ENCODE measurements at places on chromosomes 13 and 19. TPM values are rescaled to one million over a fixed set of nuclear protein-coding genes. Genes with fewer than 3 reads are reported as not detected.

DNA sequence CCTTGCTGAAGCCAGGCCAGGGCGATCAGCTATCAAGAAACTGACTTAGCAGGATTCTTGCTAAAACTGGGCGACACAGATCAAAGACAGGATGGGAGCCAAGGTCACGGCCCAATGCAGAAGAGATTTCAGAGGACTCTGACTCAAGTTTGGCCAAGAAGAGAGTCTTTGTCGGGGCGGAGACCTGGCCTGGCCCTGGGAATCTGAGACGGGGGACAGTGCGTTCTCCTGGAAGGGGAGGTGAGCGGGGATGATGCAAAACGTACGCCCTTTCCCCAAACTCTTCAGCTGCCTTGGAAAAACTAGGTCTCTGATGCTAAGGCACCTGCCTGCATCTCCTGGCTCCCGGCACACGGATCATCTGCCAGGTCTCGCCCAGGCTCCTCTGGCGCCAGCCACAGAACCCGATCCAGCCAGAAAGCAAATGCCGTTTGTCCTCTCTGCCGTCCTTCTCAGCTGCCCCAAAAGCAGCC, 9.8 kb downstream of the MVB12A start:
- no peak overlapping the region for H3K4me3 ChIP-seq
- DNase-seq: no peak
- no peak overlapping the region for H3K27ac ChIP-seq
- H3K36me3 ChIP-seq: no peaks in the 10 kb centered on the region
- no peaks in the 10 kb centered on the region for H3K4me1 ChIP-seq
- H3K27me3 ChIP-seq: no peaks in the 10 kb centered on the region

GRCh38 chr13:32911506-32911905, 104.7 kb upstream of the KL start:
- H3K27ac ChIP-seq: no peak overlapping the region
- peak; percentile 72 for DNase-seq
- no peak overlapping the region for H3K4me3 ChIP-seq
- H3K27me3 ChIP-seq: no peaks in the 10 kb centered on the region
- no peaks in the 10 kb centered on the region for H3K4me1 ChIP-seq
- no peaks in the 10 kb centered on the region for H3K36me3 ChIP-seq

The PEX11G gene
- 3.3 TPM for total RNA-seq

The PLK5 gene
- total RNA-seq: 0.45 TPM

The DPY19L3 gene
- total RNA-seq: 92.7 TPM

DNA sequence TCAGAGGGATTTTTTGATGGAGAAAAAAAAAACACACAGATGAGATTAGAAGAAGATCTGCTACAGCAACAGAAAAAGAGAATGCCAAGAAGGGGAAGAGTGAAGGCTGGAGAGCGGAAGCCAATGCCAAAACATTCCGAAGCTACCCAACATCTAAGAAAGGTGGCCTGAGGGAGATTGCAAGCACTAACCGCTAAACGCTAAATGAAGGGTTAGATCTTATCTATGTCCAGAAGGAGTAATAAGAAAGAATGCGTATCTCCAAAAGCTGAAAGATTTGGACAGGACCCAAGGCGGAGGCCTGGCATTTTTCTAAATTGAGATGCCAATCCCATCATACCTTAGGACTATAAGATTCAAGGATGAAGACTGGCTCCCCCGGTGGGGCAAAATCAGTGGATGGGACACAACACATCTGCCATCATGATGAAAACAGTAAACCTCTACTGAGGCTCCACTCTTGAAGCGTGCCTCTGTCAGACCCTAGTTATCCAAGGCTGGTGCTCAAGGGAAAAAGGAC, 15.6 kb upstream of the HMGB1 start:
- H3K36me3 ChIP-seq: no peaks in the 10 kb centered on the region
- no peak overlapping the region for H3K27ac ChIP-seq
- H3K4me1 ChIP-seq: no peaks in the 10 kb centered on the region
- H3K4me3 ChIP-seq: no peak overlapping the region

The ZNF616 gene
- total RNA-seq: 24.5 TPM

DNA sequence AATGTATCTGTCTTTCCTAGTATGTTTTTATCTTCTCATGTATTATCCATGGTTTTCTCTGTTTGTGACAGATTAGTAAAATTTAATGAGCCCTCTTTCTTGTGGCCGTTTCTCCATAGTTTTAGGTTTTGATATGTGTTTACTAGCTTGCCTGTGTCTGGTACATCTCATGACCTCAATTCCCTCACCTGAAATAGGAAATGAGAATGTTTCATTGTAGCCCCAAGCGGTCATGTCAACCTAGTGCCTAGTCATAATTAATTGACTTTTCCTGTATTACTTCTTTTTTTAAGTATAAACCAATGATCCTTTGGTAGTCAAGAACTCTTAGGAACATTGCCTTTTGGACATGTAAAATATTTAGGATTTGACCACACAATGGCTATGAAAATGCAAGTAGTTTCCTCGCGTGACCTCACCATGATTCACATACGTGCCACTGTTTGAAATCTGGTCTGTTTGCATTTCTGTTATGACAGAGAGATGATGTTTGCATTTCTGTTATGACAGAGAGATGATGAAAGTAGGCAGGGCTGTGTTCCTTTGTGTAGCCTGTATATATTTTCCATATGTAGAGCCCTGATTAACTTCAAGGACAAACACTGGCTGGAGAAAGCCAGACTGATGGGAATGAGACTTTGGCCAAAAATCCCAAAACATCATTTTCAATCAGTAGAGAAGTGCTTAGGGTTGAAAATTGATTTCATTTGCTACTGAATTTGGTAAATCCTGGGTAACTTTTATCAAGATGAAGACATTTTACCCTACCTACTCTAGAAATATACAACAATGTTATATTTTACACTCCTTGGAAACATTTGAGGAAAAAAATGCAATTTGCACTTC, 104.8 kb downstream of the TNFRSF19 start:
- DNase-seq: no peak
- no peak overlapping the region for H3K4me3 ChIP-seq
- no peak overlapping the region for H3K27ac ChIP-seq
- H3K36me3 ChIP-seq: peaks cover 4% of the 10 kb centered on the region

DNA sequence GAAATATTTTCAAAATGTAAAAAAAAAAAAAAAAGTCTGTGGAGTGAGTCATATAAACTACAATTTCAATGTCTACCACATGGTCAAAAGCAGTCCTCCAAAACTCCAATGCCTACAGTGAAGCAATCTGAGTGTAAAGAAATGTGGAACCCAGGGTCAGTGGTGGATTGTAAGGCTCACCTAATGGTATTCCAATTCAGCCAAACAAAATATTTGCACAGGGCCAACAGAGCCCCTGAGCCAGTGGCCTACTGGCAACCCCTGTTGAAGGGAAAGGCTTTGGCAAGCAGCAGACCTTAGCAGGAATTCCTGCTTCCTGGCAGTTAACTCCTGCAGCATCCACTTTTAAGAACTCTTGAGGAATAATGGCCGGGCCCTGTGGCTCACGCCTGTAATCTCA, 3.4 kb downstream of the DNMT1 start:
- no peak for DNase-seq
- no peaks in the 10 kb centered on the region for H3K4me1 ChIP-seq
- H3K4me3 ChIP-seq: no peak overlapping the region
- peaks cover 33% of the 10 kb centered on the region for H3K36me3 ChIP-seq
- no peak overlapping the region for H3K27ac ChIP-seq

DNA sequence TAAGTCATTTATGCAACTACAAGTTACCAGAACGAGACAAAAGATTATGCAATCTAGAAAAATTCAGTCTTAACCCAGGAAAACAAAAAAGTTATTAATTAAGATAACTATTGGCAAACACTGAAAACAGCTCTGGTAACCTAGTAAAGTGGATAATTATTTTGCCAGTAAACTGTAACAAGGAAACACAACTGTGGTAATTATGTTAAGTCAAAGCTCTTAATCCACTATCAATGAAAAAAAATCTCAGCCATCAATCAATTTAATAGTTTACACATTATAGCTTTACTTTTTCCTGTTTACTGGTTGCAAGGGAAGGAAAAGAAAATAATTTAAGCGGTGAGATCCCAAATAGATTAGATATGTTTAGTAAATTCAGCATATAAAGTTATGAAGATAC, 11.2 kb downstream of the EXOSC8 start:
- no peaks in the 10 kb centered on the region for H3K4me1 ChIP-seq
- peaks cover 100% of the 10 kb centered on the region for H3K36me3 ChIP-seq
- DNase-seq: no peak
- no peaks in the 10 kb centered on the region for H3K27me3 ChIP-seq

DNA sequence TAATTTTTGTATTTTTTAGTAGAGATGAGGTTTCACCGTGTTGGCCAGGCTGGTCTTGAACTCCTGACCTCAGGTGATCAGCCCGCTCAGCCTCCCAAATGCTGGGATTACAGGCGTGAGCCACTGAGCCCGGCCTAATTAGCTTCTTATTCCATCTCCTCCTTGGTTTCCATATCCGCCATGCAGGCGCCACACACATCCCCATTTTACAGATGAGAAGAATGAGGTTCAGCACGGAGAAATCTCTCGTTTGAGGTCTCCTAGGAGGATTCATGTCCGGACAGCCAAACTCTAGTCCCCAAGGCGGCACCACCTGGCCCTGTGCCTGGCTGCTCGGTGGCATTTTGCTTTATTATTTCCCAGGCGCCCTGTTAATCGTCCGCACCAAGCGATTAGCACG, 46.2 kb upstream of the PTPRS start:
- H3K27ac ChIP-seq: no peak overlapping the region
- no peak for DNase-seq
- H3K27me3 ChIP-seq: peaks cover 4% of the 10 kb centered on the region
- no peak overlapping the region for H3K4me3 ChIP-seq
- H3K36me3 ChIP-seq: no peaks in the 10 kb centered on the region
- no peaks in the 10 kb centered on the region for H3K4me1 ChIP-seq

The KIR3DL1 gene
- total RNA-seq: not detected
